ENCODE measurements at places on chromosomes 2 and 18.

DNA sequence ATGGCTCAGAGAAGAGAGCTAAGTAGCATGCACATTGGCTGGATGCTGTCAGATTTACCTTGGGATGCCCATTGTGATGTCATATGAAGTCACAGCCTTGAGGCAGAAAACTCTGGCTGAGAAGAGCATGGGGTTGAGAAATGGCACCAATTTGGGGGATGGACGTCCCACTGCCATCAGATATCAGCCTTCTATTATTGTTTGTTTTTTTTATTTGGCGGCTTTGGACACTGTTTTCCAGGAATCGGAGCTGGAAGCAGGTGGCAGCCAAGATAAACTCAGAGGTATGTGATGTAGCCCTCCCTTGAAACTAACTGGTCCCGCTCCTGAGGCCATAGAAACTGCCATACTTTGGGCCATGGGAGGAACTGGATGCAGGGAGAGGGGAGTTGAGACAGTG is 40.6 kb downstream of the GCKR start:
- no peak for DNase-seq

- DNase-seq, result no peak
These were observed 214.0 kb upstream of the KCNJ3 start for GRCh38 chr2:154484338-154485099.

- no peak for DNase-seq
These were observed 46.1 kb downstream of the CDK15 start for GRCh38 chr2:201852462-201852861.

- no peak for DNase-seq
These were observed 80.5 kb upstream of the ALKAL2 start for GRCh38 chr2:368386-368785.

GRCh38 chr2:173607606-173608311 is 253.1 kb downstream of the CDCA7 start:
- DNase-seq, result no peak

DNA sequence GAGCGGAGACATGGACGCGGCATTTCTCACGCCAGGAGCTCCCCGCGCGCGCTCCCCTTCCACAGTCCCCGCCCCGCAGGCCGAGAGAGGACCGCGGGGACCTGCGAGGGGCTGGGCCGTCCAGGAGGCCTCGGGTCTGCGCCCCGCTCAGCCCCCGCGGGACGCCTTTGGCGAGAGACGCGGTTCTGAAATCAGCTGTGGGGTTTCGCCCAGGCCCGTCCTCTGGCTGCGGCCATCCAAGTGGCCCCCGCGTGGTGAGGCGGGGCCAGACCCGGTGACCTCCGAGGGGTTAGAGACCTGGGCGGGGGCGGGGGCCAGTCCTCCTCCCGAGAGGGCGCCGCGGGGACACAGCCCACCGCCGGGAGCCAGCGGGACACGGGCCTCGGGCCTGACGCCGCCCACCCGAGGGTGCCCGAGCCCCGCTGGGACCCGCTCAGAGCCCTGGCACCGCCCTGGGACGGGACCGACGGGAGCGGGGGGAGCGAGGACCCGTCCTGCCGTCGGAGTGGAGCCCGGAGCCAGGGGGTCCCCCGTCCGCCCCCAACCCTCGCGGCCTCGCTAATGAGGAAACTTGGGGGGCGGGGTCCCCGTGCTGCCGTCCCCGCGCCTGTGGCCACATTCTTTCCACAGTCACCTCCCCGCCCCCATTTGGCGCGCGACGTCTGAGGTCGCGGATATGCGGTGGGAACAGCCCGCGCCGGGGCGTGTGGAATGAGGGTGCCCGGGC is 6.1 kb upstream of the SALL3 start:
- DNase-seq, result no peak

GRCh38 chr2:40512256-40512655 is 60.4 kb upstream of the SLC8A1 start:
- no peak for DNase-seq
